Fibroblast of skin of left biceps (primary cell): ENCODE measurements at places on chromosomes 4 and X.

DNA sequence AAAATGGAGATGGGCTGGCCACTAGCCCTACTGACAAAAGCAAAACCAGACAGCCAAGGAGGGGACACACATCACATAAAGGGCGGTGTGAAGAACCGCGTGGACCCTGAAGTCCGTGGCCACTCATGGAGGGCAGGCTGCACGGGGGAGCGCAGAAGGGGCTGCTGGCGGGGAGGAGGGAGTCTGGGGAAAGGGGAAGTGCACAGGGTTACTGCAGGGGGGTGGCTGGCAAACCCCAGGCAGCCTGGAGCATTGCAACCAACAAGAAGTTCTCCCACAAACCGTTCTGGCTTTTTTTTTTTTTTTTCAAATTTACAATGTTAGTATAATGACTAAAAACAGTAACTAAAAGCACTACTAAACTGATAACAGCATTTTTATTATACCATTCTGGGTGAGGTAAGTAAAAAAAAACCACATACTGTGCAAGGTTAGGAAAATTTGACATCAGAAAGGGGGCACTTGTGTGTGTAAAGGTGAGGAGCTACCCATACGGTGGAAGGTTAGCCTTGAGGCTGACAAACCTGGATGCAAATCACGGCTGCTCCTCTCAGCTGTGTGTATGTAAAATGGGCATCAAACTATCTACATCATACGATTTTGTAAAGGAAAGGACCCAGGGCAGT, 87.1 kb downstream of the TSPAN5 start:
- DNase-seq, result no peak

- no peak for DNase-seq
Measured at GRCh38 chr4:137076908-137077307, 455.4 kb downstream of the PCDH18 start.

GRCh38 chr4:155529272-155529671, 137.4 kb upstream of the GUCY1A1 start:
- DNase-seq, result no peak

DNA sequence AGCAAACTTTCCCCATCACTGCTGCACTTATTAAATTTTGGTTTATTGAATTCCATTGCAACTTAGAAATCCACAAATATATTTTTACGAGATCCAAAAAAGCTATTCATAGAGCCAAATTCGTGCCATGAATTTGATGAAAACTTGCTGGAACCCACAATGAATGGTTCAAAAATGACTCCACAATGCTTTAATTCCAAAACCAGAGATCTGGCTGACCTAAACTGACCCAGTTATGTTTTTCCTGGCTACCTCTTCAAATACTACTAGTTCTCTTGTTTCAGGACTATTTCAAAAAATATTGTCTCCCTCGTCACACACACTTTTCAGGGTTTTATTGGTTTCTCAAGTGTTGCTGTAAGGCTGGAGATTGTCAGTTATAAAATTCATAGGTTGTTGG, 474.8 kb downstream of the PDGFC start:
- peak; percentile 59 for DNase-seq

- DNase-seq, result no peak
Measured at GRCh38 chrX:107628662-107629539, 591 bp downstream of the PRPS1 start.

DNA sequence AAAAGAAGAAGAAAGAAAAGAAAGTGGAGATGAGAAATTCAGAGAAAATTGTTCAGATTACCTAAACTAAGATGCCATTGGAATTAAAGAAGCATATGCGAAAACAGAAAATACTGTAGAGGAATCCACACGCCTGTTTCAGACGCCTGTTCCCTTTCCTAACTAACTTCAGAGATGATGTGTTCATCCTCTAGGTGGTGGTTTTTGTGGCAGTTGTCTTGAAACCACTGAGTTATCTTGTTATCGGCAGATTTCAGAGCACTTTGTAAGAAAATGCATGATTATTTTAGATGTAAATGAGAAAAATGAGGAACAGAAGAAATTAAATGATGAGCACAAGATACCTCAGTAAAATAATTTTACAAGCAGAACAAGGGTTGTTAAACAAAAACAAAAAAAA, 48.3 kb downstream of the FUNDC1 start:
- no peak for DNase-seq

DNA sequence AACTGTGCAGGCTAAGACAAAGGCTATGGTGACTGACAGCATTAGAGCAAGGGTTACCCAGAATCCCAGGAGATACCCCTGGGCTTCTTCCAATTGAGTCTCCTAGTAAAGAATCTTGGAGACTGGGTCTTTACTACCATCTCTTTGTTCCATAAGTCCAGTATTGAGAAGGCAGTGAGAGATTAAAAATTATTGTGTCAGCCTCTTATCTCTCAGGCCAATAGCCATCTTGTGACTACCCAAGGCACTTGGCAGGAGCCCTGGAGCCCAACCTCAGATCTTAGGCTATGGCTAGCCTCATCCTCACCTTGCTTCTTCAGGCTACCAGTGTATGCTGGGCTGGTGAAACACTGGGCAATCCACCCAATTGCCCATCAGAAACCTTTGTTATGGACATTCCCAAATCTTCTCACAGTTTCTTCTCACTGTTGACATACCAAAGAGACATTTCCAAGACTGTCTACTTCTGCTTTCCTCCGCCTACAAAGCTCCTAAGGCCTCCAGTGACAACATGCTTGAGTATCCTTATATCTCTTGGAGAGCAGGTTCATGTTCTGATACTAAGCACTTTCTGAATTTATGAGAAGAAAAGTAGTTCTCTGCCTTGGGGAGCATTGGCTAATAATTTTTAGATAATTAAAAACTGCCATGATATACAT, 76.3 kb upstream of the STIM2 start:
- DNase-seq, result no peak

GRCh38 chr4:27716693-27717430, 856.2 kb downstream of the STIM2 start:
- no peak for DNase-seq

- no peak for DNase-seq
Measured at GRCh38 chr4:92382128-92382527, 78.4 kb downstream of the GRID2 start.

- no peak for DNase-seq
Measured at GRCh38 chr4:179029683-179030082, 1587.4 kb upstream of the AGA start.
